Smooth muscle cell of trachea (primary cell): ENCODE measurements at places on chromosomes 3 and 15. TPM values are rescaled to one million over a fixed set of nuclear protein-coding genes. Genes with fewer than 3 reads are reported as not detected.

The COLQ gene
- 0.15 and 0.66 TPM in 2 replicates for total RNA-seq

The NKIRAS1 gene
- 14.1 and 14.4 TPM in 2 replicates for total RNA-seq

The GUCA1C gene
- total RNA-seq: not detected in 2 replicates

The PTPRG gene
- 54.1 and 58.2 TPM in 2 replicates for total RNA-seq

The RAB6B gene
- 0.44 and 1.2 TPM in 2 replicates for total RNA-seq

The CEP63 gene
- total RNA-seq: 15.4 and 19.2 TPM in 2 replicates

The THSD4 gene
- total RNA-seq: 31.3 and 52.6 TPM in 2 replicates

The TMEM158 gene
- total RNA-seq: 46.0 and 82.2 TPM in 2 replicates

The ANKUB1 gene
- total RNA-seq: not detected in 2 replicates

The GJD2 gene
- not detected in 2 replicates for total RNA-seq

The ANKRD34C gene
- total RNA-seq: not detected in 2 replicates

The FBXO40 gene
- total RNA-seq: under 0.01 TPM in 1 of 2 replicates, not detected in the other

The DAZL gene
- not detected in 2 replicates for total RNA-seq

The SLC30A4 gene
- total RNA-seq: 9.3 and 10.8 TPM in 2 replicates

The RNU5B-1 gene
- not detected in 2 replicates for total RNA-seq

The GOLGA6L26 gene
- not detected in 2 replicates for total RNA-seq

The GOLGA6B gene
- total RNA-seq: not detected in 2 replicates

The HRH1 gene
- total RNA-seq: 17.2 and 35.6 TPM in 2 replicates

The ADAM10 gene
- 149 and 201 TPM in 2 replicates for total RNA-seq

The SLC28A1 gene
- total RNA-seq: not detected in 2 replicates

The MAGEL2 gene
- total RNA-seq: 0.50 TPM in 1 of 2 replicates, not detected in the other

The WDR93 gene
- not detected in 2 replicates for total RNA-seq

The ZMAT3 gene
- total RNA-seq: 28.4 and 47.6 TPM in 2 replicates

The EPHB1 gene
- under 0.01 and 0.15 TPM in 2 replicates for total RNA-seq

The IL16 gene
- 2.0 and 6.1 TPM in 2 replicates for total RNA-seq

The ZDHHC23 gene
- total RNA-seq: 0.66 and 0.73 TPM in 2 replicates
